ENCODE measurements at places on chromosomes 4 and X. TPM values are rescaled to one million over a fixed set of nuclear protein-coding genes. Genes with fewer than 3 reads are reported as not detected.
A peak's percentile ranks its signal among the peaks of the same experiment; 100 is the strongest.

ADH1A gene
- not detected for total RNA-seq

DNA sequence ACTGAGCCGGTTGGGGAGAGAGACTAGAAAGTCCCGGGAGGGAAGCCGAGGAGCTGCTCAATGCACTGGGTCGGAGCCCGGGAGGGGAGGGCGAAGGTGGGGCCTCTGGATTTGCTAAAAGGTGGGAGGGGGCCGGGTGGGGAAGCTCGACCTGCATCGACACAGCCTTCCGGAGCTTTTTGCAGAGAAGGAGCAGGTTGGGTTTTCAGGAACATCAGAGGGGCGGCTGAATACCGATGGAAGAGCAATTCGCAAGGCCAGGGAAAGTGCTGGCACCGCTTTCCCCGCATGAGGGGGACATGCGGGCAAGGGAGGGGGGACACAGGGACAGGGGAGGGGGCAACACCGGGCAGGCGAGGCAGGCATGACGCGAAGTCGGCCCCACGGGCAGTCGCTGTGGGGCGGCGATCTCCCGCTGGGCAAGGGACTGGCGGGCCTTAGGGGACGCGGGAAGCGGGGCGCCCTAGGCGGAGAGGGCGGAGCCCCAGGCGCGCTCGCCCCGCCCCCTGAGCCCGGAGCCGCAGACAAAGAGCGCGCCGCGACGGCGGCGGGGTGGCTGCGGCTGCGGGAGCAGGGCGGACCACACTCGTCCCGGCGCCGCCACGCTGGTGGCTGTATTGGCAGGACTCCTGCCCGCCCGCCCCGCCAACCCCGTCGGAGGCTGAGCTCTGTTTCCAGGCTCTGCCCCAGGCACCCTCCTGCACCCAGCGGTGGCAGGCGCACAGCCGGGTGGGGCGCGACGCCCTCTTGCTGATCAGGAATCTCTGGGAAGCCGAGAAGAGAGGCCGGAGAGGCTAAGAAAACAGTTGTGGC, 11.6 kb downstream of the PDZD4 start:
- H3K27ac ChIP-seq: no peak overlapping the region
- H3K36me3 ChIP-seq: no peaks in the 10 kb centered on the region
- peak overlapping the region; percentile 59 for H3K4me3 ChIP-seq
- DNase-seq: no peak

DNA sequence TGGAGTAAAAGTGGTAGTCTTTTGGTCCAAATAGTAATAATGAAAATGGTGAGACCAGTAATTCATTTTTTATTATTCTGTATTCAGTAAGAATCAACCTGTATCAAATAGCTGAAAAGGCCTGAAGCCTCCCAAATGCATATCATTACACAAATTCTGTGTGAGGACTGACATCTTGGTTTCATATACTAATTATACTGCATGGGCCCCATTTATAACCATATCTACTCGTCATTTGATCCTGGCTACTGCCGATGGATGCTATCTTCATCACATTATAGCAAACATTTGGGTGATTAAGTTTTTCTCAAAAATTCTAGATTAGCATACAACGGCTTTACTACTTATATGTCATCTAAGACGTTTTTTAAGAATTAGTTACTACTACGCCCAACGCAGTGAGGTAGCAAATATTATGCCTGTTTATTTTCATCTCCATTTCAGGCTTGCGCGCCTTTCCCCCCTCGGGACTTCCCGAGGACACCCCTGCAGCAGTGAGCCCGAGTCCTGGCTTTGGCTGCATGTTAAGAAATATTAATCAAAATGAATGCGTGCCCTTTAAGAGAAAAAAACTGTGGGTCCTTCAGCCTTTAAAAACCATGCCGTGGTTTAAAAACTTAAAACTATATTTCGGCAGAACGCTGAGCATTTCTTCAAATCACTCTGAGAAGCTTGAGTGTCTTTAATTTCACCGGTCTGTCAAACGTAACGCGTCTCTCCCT, 814 bp upstream of the MMAA start:
- DNase-seq: no peak
- peak overlapping the region; percentile 95 for H3K27ac ChIP-seq
- no peaks in the 10 kb centered on the region for H3K4me1 ChIP-seq
- peak overlapping the region; percentile 89 for H3K4me3 ChIP-seq

- no peaks in the 10 kb centered on the region for H3K36me3 ChIP-seq
- H3K4me3 ChIP-seq: no peak overlapping the region
- no peaks in the 10 kb centered on the region for H3K27me3 ChIP-seq
- H3K4me1 ChIP-seq: no peaks in the 10 kb centered on the region
These were observed 10.2 kb downstream of the ANK2 start for GRCh38 chr4:113059449-113060182.

DEFB131A gene
- total RNA-seq: not detected

SRD5A3 gene
- total RNA-seq: 6.8 TPM

Data from ascending aorta (tissue), 2 donors.